Bone marrow (tissue), 2 donors: ENCODE measurements at places on chromosomes 6 and 20.

- no peak for DNase-seq
These were observed 39.1 kb downstream of the FAM120B start for GRCh38 chr6:170345662-170346061.

DNA sequence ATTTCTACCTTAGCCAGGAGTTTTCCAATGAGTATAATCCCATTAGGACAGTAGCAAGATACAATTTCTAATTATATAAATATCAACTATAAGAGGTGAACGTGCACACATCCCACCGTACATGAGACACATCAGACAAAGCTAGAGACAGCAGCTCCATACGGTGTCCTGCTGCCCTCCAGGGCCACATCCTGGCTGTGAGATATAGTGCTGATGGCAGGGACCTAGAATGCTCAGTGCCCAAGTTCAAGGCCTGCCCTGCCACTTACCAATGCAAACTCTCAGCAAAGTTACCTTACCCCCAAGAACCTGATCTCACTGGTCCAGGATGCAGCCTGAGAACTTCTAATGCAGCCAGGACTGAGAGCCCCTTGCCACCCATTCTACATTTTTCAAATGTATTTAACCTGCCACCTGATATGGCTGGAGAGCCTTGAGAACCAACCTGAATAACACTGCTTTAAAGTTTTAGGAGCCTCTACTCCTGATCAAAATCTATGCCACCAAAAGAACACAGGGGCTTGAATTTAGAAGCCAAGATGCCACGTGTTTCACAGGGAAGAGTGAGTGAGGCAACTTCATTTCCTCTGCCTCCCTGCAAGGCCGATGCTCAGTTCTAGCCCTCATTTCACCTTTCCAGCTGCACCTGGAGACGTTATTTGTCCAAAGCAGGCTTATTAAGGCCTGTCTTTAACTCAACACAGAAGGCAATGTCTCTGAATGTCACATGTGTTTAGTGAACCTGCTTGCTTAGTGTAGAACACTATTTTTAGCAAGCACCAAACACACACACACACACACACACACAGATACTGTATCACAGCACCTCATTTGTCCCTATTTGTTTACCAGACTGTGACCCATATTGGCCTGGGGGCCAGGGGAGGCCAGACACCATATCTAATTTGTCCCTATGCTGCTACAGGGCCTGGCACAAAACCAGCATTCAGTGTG is 6.1 kb downstream of the NFATC2 start:
- DNase-seq = no peak

GRCh38 chr6:106547601-106548453 is 81.5 kb downstream of the RTN4IP1 start:
- no peak for DNase-seq

- no peak for DNase-seq
These were observed 67.7 kb downstream of the SYNJ2 start for GRCh38 chr6:158049055-158050028.

DNA sequence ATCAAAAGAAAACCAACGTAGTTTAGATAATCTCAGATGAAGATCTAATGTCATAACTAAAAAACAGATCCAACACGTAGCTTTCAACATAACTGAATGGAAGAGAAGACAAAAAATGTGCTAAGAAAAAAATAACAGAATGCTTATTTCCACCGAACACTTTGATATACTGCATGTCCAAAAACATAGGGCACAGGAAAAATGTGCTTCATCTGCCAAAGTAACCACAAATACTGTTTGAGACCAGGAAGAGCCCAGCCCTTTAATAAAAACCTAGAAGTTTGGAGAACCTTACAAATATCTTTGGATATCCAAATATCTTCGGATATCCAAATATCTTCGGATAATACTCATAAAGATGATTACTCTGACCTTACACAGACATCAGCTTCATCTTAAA is 19.8 kb downstream of the LAMA4 start:
- DNase-seq = no peak

DNA sequence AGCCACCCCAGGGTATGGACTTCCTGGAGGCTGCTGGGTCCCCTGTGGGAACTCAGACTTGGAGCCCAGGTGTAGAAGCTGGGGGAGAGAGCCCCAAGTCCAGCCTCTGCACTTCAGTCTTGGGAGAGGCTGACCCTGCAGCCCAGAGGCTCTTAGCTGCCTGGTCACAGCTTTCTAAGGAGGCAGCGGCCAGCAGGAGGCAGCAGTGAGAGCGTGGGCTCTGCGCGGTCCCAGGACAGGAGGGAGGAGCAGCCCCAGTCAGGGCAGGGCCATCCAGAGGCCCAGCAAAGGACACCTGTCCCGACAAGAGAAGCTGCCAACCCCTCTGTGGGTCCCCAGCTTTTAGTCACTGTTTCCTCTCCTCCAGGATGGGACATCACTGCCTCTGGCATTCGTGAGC is 9.4 kb downstream of the TREML2 start:
- DNase-seq = no peak

GRCh38 chr6:7673063-7673536 is 52.8 kb upstream of the BMP6 start:
- no peak for DNase-seq

- no peak for DNase-seq
These were observed 59.4 kb upstream of the GNRH2 start for GRCh38 chr20:2984028-2984501.

GRCh38 chr6:34810936-34811632 is 19.2 kb downstream of the BLTP3A start:
- DNase-seq = no peak

- DNase-seq = no peak
These were observed 28.9 kb downstream of the STMND1 start for GRCh38 chr6:17130786-17131185.

DNA sequence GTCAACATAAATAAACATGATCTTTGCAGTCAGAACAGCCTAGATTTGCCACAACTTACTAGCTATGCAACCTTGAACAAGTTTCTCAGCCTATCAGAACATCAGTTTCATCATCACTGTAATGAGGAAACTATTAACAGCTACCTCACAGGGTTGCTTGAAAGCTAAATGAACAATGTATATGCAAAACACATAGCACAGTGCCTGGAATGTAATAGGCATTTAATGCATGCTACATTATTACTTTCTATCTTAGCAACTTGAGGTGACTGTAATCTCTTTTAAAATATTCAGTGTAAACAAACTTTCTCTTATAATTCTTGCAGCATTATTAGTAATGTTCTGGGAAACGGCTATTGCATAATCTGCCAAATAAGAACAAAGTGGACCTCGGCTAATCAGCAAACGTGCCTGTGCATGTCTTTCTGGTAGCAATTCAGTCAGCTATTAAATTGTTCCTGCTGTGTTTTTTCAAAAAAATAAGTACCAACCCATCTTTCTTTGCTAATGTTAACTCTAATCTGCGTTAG is 61.5 kb downstream of the SYNE1 start:
- DNase-seq = no peak

GRCh38 chr20:52247548-52247947 is 56.0 kb upstream of the ZFP64 start:
- DNase-seq = no peak

DNA sequence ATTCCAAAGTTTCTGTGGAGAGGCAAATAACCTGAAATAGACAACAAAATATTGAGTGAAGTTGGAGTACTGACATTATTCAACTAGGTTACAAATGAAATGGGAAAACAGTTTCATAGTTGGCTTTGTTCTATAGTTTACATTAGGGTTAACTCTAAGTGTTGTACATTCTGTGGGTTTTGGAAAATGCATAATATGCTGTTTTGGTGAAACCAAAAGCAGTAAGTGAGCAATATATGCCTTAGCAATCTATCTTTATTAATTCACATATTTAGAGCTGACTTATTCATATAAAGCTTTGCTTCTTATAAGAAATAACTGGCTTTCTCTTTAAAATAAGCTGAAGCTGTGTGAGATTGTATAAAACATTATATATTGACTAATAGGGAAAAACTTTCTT is 157.5 kb upstream of the AHI1 start:
- DNase-seq = no peak

GRCh38 chr20:63343460-63344445 is 17.4 kb downstream of the CHRNA4 start:
- no peak for DNase-seq

- no peak for DNase-seq
These were observed 136.8 kb upstream of the BTBD3 start for GRCh38 chr20:11780765-11781369.

DNA sequence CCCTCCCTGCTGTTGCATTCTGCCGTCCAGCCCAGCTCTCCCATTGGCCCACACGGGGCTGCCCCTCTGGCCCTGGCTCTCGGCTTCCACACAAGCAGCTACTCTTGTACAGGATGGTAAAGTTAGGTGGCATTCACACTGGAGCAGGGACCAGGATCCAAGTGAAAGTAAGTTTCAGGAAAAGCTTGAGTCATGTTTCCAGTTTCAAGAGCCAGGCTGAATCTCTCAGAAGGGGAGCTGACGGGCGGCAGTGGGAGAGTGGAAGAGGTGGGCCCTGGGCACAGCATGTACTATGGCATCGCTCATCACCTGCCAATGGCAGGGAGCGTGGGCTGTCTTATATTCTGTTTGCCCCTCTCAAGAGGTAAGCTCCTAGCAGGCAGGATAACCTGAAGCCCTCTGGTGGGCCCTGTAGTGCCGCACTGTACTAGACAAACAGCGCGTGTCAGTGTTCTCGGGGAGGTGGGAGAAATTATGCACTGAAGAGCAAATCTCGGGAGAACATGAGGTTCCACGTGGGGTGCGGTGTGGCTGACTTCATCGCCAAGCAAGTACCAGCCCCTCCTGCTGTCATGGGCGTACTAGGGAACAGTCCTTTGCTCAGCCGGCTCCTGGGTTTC is 241.5 kb downstream of the NRN1 start:
- DNase-seq = no peak
